Renal cortical epithelial cell (primary cell): ENCODE measurements at places on chromosomes 11 and 22.

- DNase-seq: no peak
Measured at GRCh38 chr22:42816336-42816735, 40.7 kb downstream of the ARFGAP3 start.

DNA sequence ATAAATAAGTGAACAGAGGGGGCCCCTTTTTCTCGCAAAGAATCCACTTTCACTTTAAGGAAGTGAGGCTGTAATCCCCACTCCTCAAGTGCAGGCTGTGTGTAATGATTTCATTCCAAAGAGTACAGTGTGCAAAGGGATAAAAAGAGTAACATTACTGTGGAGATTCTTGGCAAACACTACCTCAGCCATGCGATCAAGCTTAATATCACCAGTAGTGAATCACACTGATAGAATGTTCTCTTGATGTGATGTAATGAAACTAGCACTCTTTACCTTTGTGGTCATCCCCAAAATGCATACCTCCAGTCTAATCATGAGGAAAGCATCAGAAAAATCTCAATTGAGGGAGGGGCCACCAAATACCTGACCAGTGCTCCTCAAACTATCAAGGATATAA is 246.1 kb upstream of the CHORDC1 start:
- DNase-seq: peak; percentile 95

DNA sequence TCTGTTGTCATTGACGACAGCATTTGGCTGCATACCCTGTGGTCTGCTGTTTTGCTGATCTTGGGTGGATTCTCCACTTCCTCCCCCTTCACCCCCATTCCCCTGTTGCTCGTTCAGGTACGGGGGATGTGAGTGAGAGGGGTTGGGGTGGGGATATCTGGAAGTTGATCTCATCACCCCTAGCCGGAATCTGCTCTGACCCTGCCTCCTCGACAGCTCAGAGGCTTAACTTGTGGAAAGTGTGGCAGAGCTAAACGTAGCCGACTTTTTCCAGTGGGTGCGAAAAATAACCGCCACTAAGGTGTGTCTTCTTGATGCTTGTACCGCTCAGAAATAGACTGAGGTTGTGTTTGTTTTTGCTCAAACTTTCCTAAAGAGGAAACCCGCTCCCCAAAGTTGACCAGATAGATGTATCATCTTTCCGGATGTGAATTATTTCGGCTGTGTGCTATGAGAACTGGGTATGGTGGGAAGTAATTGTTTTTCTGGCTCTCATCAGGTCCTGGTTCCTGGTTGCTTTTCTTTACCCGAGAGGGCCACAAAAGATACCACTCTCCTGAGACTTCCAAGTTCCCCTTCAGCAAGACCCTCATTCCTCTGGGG is 6.6 kb downstream of the ZBTB16 start:
- DNase-seq: no peak

- no peak for DNase-seq
Measured at GRCh38 chr11:30810116-30810515, 224.0 kb upstream of the MPPED2 start.

GRCh38 chr11:105179542-105180278 is 40.1 kb upstream of the CARD18 start:
- no peak for DNase-seq

DNA sequence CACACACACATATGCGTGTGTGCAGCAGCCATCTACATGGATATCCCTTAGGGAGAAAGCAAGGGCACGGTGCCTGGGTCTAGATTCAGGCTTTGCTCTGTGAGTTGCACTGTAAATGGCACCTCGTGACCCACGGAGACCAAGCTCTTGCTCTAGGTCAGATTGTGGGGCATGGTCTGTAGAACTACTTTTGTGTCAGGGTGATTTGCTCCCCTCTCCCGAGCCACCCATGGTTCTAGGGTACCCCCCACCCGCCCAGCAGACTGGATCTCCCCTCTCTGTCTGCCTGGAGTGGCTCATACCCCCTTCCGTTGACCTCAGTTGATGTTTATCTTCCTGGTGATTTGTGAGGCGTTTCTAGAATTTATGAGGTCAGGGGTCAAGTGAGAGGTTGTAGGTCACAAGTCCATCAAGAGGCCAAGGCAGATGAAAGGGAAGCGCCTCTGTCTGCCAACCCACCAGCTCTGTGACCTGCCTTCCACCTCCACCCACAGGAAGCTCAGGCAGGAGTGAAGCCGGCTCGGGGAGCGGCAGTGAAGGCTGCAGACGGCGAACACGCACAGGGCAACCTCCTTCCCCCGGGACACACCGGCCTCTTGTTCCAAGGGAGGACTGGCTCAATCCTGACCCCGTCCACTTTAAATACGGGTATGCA is 76.2 kb upstream of the TTLL12 start:
- no peak for DNase-seq

GRCh38 chr11:20005747-20006146 is 154.5 kb downstream of the DBX1 start:
- no peak for DNase-seq
